ENCODE measurements at places on chromosomes 6 and 20.

DNA sequence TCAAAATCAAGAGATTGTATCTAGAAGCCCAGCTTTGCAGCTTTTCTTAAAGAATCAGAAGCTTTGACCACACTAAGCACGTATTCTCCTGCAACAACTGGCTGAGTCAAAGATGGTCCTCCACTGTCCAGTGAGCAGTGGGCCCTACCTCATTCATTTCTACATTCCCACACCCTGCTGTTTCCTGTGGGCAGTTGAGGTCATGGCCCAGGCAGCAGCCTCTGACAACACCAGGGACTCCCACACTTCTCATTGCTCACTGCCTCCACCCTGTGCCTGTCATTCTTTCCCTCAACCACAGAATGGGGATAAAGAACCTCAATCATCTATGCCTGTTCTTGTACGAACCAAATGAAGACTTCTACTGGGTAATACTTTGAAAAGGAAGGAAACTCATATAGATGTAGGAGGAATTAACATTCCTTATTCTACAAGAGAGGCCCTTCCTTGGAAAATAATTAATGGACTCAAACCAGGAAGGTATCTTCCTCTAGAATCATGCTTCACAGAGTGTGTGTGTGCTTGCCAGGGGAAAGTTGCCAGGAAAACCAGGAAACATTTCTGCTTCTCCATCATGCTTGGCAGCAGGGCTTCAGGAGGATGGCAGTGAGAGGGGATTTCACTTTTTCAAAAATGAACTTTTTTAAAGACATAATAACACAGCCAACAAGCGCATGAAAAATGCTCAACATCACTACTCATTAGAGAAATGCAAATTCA is 191.7 kb upstream of the RIN2 start:
- DNase-seq: no peak

- DNase-seq: no peak
These were observed 17.5 kb downstream of the COL12A1 start for GRCh38 chr6:75188221-75188925.

DNA sequence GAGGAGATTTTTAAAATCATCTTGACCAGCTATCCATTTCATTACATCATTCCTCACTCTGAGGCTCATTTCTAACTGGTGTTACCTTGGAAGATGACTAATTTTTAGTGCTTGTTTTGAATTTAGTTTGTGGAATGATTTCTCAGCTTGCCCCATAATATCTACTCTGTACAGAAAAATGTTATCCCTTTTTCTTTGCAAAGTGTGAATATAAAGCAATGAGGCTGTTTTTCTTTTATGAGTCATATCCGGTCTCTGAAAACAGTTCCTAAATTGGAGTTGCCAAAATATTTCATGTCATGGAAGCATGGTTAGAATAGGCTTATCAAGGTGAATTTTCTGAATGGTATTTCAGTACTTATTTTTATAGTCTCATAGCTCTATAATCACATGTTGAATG is 43.8 kb downstream of the FUT9 start:
- no peak for DNase-seq

DNA sequence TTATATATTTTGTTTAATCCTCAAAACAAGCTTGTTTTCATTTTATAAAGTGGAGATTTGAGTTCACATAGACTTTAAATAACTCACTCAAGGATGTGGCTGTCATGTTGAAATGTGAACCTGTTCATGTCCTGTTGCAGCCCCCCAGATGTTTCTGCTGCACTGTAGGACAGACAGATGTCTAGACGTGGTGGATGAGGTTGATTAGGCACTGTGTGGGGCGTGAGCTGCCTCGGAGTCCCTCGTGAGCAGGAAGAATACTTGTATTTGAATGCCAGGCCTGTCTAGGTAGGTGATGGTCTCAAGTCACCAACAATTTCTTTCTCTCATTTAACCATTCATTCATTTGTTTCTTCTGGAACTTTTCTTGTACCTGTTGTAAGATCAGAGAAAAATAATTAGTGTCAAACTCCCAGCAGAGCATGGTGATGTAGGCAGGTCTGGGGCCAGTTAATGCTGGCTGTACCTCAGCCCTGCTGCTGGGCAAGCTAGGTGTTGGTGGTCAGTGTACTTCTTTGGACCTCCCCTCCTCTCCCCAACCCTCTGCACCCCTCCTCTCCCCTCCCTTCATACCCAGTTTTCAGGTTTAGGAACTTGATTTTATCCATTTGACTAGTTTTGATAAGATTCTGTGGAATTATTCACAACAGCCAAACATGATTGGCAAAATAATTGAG is 34.0 kb downstream of the AFDN start:
- DNase-seq: no peak

- no peak for DNase-seq
These were observed 102.6 kb upstream of the DUSP22 start for GRCh38 chr6:189676-190075.

- no peak for DNase-seq
These were observed 1.6 kb upstream of the PRL start for GRCh38 chr6:22298475-22298890.

- no peak for DNase-seq
These were observed 7.1 kb upstream of the ATP9A start for GRCh38 chr20:51775241-51775640.

GRCh38 chr6:7900621-7901020 is 10.0 kb downstream of the TXNDC5 start:
- DNase-seq: no peak

DNA sequence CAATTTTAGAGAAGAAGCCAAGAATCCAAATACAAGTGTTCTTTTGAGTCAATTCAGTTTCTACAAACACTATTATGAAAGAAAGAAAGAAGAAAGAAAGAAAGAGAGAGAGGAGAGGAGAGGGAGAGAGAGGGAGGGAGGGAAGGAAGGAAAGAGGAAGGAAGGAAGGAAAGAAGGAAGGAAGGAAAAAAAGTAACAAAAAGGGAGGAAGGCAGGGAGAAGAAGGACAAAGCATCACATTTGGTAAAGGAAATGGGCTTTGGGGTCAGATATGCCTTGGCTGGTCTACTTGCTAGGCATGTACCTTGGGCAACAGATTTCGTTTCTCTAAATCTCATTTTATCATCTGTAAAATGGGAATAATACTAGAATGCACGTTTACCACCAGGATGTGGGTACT is 49.4 kb upstream of the BCAS1 start:
- DNase-seq: no peak

GRCh38 chr6:39223061-39223460 is 6.2 kb downstream of the KCNK5 start:
- DNase-seq: no peak

DNA sequence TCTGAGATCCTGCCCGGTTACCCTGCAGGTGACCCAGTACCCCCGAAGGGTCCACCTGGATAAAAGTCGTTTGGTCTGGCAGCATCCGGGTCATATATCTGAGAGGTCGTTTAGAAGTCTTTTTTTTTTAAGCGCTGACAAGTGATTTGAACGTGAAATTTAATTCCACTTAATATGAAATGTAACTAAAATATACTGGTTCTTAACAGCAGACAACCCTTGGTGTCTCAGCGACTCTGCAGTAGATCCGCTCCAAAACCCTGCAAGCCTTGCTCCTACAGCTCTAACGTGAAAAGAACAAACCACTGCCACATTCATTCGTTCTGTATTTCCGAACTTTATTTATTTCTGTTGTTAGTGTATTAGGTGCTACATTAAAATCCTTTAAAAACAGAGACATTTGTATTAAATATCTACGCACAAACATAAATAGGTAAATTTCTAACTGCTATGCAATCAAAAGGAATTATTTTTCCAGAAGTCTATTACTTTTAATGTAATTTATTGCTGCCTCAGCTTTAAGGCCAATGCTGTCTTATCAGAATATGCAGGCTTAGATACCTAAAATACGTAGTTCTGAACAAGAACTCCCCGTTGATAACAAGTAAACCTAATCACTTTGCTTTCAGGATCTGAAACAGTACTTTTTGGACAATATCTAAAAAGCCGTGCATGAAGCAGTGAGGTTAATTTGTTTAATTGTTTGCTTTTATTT is 33.5 kb upstream of the TCF21 start:
- DNase-seq: no peak

GRCh38 chr6:2614155-2614554 is 136.6 kb downstream of the MYLK4 start:
- no peak for DNase-seq

DNA sequence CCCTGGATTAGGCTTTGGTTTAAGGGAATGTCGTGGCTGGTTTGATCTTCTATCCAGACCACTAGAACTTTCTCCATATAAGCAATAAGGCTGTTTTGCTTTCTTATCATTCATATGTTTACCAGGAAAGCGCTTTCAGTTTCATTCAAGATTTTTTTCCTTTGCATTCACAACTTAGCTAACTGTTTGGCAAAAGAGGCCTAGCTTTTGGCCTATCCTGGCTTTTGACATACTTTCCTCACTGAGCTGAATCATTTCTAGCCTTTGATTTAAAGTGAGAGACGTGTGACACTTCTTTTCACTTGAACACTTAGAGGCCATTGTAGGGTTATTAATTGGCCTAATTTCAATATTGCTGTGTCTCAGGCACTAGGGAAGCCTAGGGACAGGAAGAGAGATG is 1.7 kb upstream of the FAM50B start:
- no peak for DNase-seq

- no peak for DNase-seq
These were observed 35.0 kb upstream of the RIN2 start for GRCh38 chr20:19723051-19723450.

- no peak for DNase-seq
These were observed 610.1 kb upstream of the ARID1B start for GRCh38 chr6:156167016-156167624.

GRCh38 chr20:51402201-51402600 is 140.3 kb downstream of the NFATC2 start:
- DNase-seq: no peak

DNA sequence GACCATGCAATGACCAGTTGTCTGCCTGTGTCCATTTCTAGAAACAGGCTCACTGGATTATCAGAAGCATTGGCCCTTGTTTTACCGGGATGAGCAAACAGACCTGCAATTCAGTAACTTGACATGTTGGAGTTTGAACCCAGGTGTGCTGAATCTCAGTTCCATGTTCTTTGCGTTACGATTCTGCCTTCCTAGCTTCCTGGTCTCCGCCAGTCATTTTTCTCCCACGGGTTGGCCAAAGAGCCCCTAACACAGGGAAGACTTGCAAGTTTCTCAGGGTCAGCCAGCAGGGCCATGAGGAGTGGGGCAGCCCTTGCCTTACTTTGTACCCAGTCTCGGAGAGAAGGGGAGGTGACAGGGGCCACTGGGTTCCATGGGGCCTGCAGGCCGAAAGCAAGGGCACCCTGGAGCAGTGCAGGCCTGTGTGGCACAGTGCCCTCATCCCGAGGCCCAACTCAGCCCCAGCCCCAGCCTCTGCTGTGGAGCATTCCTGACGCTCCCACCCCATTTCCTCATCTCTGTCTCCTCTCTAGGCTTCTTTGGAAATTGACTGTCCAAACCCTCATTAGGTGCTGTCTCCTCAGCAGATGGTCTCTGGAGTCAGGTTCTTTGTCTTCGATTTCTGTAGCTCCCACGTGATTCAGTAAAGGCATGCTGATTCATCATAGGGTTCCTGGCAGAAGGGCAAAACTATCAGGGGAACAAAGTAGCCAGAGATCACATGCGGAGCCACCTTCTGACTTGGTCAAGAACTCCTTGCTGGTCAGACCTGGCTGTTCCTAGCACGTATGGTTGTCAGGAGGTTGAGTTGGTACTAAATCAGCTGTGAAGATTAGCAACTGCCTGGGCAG is 23.6 kb downstream of the CDS2 start:
- no peak for DNase-seq

DNA sequence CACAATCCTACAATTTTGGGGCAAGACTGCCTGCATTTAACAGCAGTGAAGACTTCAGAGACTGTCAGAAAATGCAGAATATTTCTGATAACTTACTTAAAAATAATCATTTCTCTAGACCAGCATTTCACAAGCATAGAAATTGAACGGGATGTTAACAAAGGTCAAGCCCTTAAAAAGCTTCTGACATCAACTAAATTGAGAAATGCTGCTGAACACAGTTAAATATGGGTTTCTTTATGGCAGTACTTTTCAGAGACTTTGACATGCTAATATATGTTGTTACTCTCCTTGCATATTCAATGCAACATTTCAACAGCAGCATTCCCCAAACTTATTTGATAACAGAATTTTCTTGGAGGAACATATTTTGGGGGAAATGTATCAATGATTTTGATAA is 84.5 kb downstream of the KIF13A start:
- no peak for DNase-seq

GRCh38 chr6:164928057-164928727 is 381.2 kb downstream of the C6orf118 start:
- DNase-seq: no peak

DNA sequence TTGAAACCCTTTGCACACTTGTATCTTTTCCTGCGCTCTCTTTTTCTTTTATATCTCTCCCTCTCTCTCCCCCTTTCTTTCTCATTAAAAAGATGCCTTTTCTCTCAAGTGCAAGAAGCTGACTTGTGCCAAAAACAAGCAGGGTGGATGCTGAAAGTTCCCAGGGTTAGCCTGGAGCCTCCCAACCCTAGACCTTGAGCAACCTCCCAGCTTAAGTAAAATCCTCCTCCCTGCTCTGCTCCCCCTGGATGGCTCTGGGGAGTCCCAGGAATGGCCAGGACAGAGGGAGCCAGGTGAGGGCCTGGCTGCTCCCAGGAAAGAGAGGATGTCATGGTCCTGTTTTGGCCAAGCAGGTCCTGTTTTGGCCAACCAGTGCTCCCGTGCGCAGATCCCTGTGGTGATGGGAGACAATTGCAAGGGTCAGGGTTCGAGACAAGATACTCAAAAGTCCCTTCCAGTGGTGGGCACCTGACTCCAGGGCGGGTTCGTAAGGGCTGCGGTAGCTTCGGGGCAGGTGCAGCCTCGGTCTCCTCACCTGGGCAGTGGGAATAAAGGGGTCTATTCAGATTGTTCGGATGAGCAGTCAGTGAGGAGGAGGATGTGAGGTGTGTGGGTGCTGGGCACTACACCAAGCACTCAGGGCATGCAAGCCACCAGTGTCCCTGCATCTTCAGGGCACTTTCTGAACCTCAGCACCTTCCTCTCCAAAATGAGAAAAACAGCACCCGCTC is 49.4 kb downstream of the EYA2 start:
- no peak for DNase-seq

DNA sequence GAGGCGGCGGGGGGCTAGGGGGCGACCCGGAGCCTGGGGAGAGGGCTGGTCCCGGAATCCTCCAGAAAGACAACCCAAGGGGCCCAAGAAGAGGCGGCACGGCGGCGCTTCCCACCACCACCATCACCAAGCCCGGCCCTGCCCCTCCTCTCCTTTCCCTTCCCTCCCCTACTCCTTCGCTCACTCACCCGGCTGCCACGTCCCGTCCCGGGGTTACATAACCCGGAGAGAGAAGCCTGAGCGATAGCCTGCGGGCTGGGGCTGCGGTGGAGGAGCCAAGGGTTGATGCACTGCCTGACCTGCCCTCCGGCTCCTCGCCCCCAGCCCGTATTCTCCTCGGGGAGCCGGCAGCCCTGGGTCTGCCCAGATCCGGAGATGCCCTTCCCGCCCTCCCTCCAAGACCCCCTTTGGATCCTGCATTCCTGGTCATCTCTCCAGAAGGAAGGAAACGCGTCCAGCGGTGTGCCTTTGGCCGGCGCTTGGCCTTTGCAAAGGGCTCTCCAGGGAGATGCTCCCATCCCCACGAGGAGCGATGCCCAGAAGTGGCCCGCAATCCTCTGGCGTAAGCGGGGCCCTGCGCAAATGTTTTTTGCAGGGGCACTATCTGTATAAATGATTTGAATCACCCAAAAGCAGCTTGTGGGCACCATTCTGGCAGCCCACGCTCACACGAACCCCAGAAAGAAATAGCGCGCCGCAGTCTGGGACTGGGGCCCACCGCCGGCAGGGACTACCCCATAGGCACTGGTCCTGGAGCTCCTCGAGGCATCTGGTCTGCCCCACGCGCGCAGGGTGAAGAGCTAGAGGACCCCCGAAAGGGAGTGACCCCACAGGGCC is 4.6 kb upstream of the CPXM1 start:
- DNase-seq: no peak
